ENCODE measurements at places on chromosomes 2 and 18.

DNA sequence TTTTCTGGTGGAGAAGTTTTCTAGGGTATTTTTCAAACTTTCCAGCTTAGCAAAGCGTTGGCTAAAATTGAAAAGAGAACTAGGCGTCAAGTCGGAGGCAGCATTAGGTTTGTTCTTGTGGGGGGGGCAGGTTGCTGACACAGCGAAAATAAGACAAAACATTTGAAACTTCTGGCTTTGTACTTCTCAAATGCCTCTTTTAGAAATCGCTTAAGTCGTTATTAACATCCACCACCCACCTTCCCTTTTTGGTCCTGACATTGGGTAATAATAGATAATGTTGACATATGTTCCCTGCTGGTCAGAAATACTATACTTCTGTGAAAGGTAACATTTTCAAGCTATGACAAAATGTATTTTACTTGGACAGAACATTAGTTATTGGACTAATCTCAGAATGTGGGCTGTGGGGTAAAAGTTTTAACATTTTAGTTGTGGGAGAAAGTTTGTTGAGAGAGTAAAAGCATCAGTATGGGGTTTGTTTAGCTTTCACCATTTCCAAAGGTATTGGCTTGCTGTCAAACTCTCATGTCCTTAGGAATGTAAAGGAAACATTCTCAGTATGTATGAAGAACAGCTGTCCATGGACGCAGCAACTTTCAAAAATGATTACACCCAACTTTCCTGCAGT lies 88.1 kb upstream of the ZEB2 start:
- DNase-seq, result no peak

GRCh38 chr2:65430603-65431420 lies 1.6 kb downstream of the SPRED2 start:
- DNase-seq, result no peak

DNA sequence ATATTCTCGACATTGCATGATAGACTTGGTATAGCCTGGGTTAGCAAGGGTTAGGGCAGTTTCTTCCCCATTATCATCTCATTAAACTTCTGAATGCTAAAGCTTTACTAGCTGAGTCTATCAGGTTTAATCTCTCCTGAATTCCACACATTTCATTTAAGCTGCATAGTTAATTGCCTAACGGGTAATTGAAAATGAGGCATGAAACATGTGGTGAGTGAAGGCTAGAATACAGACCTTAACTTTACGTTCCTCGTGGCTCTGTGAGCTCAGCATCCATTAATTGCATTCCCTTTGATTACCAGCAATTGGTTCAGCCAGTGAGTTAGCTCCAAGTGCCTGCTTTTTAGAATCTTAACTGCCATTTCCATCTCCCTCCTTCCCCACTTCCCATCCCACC lies 126.5 kb upstream of the MEX3C start:
- no peak for DNase-seq

DNA sequence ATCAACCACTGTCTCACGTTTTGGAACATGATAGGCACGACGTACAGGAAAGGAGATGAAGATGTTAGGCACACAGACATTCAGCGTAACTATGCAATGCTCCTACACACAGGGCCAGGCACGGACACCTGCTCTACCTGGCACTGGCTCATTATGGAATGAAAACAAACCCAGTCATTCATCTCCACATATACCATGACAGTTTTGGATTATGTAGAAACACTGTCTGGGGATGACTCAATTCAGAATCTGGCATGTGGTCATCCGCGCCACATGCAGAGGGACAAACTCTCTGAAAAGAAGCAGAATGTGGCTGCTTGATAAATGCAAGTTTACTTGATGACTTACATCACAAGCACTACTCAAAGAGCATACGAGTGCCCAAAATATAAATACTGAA lies 29.5 kb upstream of the NFU1 start:
- DNase-seq, result no peak

GRCh38 chr2:238157506-238158017 lies 1.2 kb upstream of the ERFE start:
- DNase-seq, result no peak

- no peak for DNase-seq
These were observed 60.9 kb upstream of the OSR1 start for GRCh38 chr2:19419211-19419880.

- DNase-seq, result no peak
These were observed 104.4 kb downstream of the TLK1 start for GRCh38 chr2:171056307-171056706.

- no peak for DNase-seq
These were observed 67.5 kb downstream of the PDK1 start for GRCh38 chr2:172623249-172623965.

DNA sequence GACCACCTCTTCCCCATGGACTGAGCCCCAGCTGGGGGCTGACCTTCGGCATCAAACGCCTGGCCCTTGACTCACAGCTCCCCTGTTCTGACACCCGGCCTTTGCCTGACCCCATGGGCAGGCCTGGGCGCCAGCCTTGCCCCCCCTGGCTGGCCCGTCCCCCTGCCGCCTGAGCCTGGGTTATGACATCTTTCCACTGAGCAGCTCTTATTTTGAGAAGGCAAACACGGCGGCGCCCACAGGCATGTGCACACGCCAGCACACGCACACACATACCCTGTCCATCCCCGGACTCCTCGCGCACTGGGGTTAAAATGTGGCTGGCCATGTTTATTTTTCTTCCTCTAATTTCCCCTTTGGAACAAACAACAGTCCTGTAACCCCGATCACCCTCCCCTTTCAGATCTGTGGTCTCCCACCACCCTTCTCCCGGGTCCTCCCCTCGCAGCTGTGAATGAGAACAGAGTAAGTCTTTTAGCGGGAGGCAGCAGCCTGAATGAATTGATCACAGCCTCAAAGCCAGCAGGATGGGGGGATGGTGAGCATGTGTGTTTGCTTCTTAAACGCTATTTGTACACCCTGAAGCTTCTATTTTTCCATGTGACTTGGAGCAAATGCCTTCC lies 11.8 kb upstream of the ATOH8 start:
- no peak for DNase-seq

DNA sequence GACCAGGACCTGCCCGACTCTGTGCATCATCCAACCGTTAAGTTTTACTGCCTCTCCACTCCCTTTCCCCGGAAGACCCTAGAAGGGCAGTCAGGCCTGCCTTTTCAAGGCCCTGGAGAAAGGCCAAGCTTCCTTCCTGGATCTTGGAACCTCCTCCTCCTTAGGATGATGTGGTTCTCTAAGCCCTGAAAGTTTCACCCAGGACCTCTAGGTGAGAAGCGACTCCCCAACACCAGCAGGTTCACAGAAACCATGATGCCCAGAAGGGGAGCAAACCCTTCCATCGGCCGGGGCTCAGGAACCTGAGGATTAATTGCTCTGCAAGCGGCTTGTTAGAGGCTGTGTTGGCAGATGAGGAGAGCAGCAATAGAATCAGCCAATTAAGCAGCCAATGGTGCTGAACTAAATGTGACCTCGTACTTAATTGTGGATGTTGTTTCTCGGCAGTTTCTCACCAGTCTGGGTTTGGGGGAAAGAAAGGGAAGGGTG lies 94.2 kb upstream of the FZD7 start:
- no peak for DNase-seq

DNA sequence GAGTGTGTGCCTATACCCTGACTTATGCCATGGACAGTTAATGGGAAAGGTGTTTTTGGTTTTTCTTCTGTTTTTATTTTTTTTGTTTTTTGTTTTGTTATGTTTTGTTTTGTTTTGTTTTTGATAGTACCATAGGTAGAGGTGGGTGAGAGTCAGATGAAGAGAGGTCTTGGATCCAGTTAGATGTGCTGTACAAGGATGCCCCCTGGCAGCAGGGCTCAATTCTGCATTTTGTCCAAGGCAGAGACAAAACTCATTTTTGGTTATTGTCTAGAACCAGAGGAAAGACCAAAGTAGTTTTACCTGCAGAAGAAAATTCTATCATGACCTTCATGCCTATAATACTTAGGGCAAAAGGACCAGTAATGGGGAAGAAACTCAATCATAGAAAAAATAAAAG lies 48.5 kb downstream of the SLC5A7 start:
- DNase-seq, result no peak

DNA sequence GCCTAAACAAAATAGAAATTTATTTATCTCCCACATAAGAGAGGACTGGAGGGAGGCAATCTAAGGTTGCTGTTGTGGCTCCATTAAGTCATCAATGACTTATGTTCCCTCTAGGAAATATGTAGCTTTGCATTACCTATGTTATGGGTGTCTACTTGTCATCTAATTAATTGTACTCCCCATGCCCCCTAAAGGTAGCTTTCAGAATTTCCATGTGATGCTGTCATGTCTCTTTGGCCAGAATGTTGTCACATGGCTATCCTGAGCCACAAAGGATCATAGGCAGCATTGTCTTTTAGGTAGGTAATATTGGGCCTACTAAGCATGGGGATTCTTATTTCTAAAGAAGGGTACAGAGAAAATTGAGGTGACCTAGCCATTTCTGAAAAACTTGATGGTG lies 935.6 kb upstream of the FANCL start:
- no peak for DNase-seq

GRCh38 chr2:50018292-50018691 lies 864.0 kb upstream of the FSHR start:
- no peak for DNase-seq

DNA sequence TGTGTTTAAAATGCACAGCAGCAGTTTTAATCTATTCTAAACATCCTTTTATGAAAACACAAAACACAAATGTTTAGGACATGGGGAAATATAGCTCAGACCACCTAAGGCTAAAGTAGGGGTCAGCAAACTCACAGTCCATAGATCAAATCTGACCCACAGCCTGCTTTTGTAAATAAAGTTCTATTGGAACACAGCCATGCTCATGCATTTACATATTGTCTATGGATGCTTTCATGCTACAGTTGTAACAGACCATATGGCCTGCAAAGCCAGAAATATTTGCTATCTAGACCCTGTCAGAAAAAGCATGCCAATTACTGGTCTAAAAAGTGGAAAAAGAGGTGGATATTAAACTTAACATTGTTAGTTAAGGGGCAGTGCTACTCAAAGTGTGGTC lies 1105.4 kb upstream of the KLHL29 start:
- DNase-seq, result no peak

GRCh38 chr2:189050165-189050712 lies 76.1 kb downstream of the COL3A1 start:
- DNase-seq, result no peak

DNA sequence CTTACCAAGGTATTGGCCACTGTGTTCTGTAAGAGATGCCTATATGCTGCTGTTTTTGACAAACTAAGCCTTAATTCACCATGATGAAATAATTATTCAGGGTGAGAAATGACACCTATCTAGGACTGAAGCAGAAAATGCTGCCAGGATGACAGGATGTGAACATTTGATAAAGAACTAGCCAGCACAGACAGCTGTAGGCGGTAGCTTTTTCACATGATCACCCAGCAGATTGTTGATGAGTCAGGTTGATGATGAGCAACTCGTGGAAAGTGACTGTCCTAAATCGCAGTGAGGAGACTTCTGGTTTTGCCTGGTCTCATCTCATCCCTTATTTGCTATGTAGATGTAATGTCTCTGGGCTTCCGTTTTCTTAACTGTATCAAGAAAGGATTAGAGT lies 144.1 kb downstream of the PRPF40A start:
- DNase-seq, result no peak

DNA sequence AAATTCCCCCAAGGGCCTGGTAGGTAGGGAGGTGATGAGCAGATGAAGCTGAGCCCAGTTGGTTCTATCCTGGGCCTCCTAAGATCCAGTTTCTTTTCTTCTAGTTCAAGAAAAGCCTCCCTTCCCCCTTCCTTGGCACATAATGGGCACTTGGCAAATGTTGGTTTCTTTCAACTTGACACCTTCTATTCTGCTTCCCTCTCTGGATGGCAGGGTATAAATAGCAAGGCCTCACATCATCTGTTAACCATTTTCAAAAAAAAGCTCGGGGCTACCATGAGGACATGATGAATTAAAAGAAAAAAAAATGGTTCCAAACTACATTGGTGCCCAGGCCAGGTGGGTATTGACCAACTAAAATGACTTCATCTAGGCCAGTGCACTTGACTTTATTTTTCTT lies 29.9 kb downstream of the CTAGE1 start:
- DNase-seq, result no peak

DNA sequence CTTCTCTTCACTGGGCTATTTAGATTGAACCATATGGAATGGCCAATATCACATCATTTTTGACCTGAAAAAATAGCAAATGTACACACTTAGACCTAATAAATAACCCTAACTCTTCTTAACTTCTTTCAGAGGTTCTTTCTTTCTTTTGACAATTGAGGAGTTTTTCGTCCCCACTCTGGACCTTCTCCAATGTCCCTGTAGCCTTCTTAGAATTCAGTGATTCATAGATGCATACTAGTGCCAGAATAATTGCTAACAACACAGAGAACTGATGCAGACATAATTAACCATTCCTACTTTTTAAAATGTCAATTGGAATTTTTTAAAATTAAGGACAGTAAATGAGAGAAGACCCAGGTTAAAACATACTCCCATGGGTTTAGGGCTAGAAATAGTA lies 20.0 kb downstream of the DAPL1 start:
- no peak for DNase-seq

- no peak for DNase-seq
These were observed 114.1 kb upstream of the TRIB2 start for GRCh38 chr2:12602661-12603060.

GRCh38 chr2:100703739-100704138 lies 116.2 kb upstream of the NPAS2 start:
- DNase-seq, result no peak

DNA sequence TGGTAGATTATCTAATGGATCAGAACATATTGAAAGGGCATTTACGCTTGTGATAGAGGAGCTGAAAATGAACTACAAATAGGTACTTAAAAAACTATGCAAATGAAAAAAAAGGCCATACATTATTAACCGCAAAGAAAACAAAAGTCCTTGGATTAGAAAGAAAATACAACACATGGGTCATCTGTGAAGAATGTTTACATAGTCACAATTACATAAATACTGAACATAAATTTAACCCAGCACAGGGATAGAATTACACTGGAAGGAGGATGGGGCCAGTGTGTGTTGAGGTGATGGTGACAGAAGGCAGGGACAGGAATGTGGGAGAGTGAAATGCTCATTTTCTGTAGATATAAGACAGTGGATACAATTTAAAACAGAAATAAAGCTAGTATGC lies 6.6 kb downstream of the NTSR2 start:
- no peak for DNase-seq

GRCh38 chr2:219002395-219003266 lies 9.4 kb upstream of the CRYBA2 start:
- no peak for DNase-seq

DNA sequence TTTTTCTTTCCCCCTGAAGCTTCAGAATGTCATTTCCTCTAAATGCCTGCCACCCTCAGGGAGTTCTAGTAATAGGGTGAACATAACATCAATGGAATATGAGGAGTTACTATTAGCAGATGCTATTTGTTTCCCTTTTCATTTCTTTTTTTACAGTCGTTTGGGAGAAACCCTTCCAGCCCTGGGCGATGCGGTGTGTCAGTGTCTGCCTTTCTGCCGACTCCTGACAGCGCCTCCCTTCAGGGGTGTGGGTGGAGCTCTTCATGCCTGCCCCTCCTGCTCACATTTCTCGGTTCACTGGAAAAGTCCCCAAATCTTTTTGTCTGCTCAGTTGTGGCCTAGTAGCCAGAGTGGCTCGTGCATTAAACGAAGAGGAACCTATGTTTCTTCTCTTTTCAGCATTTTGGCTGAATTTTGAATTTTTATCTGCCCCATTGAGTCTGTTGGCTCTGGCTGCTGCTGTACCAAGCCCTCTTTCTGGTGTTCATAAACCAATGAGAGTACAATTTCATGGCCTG lies 72.3 kb downstream of the FMNL2 start:
- no peak for DNase-seq

All from glomerular endothelial cell (primary cell).